ENCODE measurements at places on chromosomes 12 and 14.

DNA sequence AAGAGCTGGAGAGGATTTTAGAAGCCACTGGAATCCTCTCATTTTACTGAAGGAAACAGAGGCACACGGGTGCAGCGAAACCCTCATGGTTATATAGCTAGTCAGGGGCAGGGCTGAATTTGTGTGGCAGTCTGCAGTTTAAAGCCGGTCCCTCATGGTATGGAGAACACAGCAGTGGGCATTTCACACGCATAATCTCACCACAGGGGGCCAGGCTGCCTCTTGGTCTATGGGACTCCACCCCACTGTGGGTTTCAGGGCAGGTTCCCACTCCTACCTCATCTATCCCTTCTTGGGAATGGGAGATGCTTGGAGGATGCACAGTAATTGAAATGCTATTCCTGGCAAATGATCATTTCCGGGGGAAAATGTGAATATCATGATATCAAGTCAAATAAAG, 400.6 kb downstream of the RGS6 start:
- DNase-seq = no peak
- no peak overlapping the region for H3K27ac ChIP-seq
- no peaks in the 10 kb centered on the region for H3K4me1 ChIP-seq

GRCh38 chr12:49541911-49542505, 3.2 kb downstream of the KCNH3 start:
- H3K4me1 ChIP-seq = peaks cover 24% of the 10 kb centered on the region
- no peaks in the 10 kb centered on the region for H3K36me3 ChIP-seq
- peaks cover 5% of the 10 kb centered on the region for H3K27me3 ChIP-seq
- H3K4me3 ChIP-seq = no peak overlapping the region
- DNase-seq = no peak

DNA sequence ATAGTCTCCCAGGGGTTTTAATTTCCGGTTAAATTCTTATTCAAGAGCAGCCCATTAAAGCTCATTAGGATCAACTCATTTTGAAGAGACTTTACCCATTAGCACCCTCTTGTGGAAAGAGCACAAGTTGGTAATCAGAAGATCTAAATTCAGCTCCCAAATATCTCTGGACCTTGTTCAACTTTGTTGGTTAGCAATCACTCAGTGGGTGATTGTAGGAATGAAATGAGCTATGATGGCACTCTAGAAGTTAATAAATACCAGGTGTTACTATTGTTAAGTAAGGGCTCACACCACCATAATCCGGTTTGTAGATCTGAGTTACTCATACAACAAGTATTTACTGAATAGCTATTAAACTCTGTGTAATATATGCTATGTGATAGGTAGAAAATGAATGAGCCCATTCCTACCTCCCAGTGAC, 42.9 kb downstream of the TRIP11 start:
- no peak overlapping the region for H3K4me3 ChIP-seq
- peaks cover 3% of the 10 kb centered on the region for H3K36me3 ChIP-seq
- no peak for DNase-seq
- no peaks in the 10 kb centered on the region for H3K4me1 ChIP-seq
- H3K27ac ChIP-seq = no peak overlapping the region

GRCh38 chr14:22614240-22614799, 16.2 kb downstream of the ABHD4 start:
- H3K4me1 ChIP-seq = no peaks in the 10 kb centered on the region
- H3K27ac ChIP-seq = no peak overlapping the region
- peaks cover 18% of the 10 kb centered on the region for H3K36me3 ChIP-seq
- no peak for DNase-seq
- H3K27me3 ChIP-seq = no peaks in the 10 kb centered on the region
- no peak overlapping the region for H3K4me3 ChIP-seq

GRCh38 chr12:41120211-41120610, 67.9 kb upstream of the PDZRN4 start:
- no peak overlapping the region for H3K27ac ChIP-seq
- DNase-seq = no peak
- H3K36me3 ChIP-seq = no peaks in the 10 kb centered on the region
- no peaks in the 10 kb centered on the region for H3K27me3 ChIP-seq
- no peak overlapping the region for H3K4me3 ChIP-seq

GRCh38 chr12:127360580-127360979, 906.4 kb upstream of the TMEM132C start:
- no peak overlapping the region for H3K27ac ChIP-seq
- DNase-seq = no peak
- no peaks in the 10 kb centered on the region for H3K4me1 ChIP-seq
- H3K4me3 ChIP-seq = no peak overlapping the region
- H3K36me3 ChIP-seq = no peaks in the 10 kb centered on the region

GRCh38 chr14:70094631-70095030, 94.1 kb downstream of the SLC8A3 start:
- H3K36me3 ChIP-seq = no peaks in the 10 kb centered on the region
- no peak overlapping the region for H3K4me3 ChIP-seq
- H3K27me3 ChIP-seq = no peaks in the 10 kb centered on the region

DNA sequence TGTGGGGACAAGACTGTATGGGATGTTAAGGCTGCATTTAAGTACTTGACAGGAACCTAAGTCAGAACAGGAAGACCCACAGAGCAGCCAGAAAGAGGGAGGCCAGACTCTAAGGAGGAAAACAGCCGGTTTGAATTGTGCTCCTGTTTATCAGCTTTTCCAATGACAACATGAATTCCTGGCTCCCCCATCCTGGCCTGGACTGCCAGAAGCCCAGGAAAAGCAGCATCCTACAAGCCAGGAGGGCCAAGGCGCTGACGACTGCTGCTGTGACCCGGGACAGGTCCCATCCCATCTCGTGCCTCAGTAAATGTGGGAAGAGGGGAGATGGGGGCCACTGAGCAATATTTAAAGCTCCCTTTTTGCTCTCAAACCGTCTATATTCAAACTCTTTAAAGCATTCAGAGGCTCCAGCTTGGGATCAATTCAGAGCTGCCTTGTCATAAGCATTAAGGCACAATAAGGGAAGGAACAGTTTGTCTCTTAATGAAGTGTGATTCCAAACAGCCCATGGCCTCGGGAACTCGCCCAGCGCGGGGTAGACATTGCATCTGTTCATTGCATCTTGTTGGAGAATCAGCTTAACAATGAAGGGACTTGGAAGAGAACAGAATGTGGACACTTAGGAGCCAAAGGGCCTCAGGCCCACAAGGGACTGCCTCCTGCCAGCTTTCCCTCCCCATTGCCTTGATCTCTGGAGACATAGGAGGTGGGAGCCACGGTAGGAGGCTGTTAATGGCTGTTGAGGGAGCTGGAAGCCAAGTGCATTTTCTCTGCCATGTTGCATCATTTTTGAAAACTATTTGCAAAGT, 49.6 kb downstream of the CMKLR1 start:
- H3K36me3 ChIP-seq = no peaks in the 10 kb centered on the region
- no peak overlapping the region for H3K4me3 ChIP-seq
- H3K4me1 ChIP-seq = no peaks in the 10 kb centered on the region
- peaks cover 19% of the 10 kb centered on the region for H3K27me3 ChIP-seq
- DNase-seq = no peak
- H3K27ac ChIP-seq = peak overlapping the region; percentile 70
